Suppressor macrophage treated with lipopolysaccharide for 4 hours (primary cell): ENCODE measurements at places on chromosomes 7 and 10.

GRCh38 chr10:47370015-47370767 lies 13.9 kb downstream of the ZNF488 start:
- DNase-seq: no peak

GRCh38 chr10:83533290-83533689 lies 606.0 kb upstream of the GHITM start:
- no peak for DNase-seq

GRCh38 chr10:110147961-110148360 lies 59.4 kb upstream of the MXI1 start:
- peak; percentile 23 for DNase-seq

GRCh38 chr7:41107330-41107937 lies 595.5 kb downstream of the INHBA start:
- DNase-seq: no peak

- no peak for DNase-seq
Measured at GRCh38 chr7:2186166-2186565, 46.6 kb downstream of the MAD1L1 start.

GRCh38 chr7:35259523-35259908 lies 5.6 kb upstream of the TBX20 start:
- no peak for DNase-seq

DNA sequence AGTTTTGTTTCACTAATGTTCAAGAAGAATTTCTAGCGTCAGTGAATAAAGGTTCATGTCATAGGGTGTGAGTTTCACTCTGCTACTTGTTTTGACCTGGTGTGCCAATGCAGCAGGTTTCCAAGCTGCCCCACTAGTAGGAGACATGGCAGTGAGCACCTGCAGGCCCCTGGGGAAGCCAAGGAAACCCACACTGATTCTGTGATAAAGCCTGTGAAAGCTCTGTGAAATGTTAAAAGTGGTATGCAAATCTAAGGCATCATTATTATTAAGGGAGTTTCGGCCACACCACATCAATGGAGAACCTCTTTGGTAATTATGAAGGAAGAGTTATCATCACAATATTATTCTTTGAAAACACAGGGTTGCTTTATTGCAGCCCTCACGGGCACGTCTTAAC lies 46.4 kb downstream of the ABCB5 start:
- no peak for DNase-seq

GRCh38 chr10:130493021-130493420 lies 356.8 kb downstream of the GLRX3 start:
- DNase-seq: no peak

DNA sequence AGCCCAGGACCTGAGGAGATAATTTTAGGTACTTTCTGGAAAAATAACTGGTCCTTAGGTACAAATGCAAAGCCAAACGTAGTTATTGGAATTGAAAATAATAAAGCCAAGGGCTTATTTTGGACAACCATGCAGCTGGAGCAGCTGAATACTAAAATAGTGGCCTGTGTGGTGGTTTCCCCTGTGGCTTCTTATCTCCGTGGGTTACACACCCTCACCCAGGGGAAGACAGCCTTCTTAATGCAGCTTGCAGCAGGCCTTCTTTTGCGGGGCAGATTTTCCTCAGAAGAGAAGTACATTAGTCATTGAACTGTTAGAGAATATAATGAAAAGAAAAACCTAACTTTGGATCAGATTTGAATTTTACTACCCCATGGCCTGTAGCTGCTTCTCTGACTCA lies 133.5 kb downstream of the ST7 start:
- DNase-seq: no peak

GRCh38 chr7:22082553-22082885 lies 136.8 kb upstream of the CDCA7L start:
- no peak for DNase-seq

- DNase-seq: no peak
Measured at GRCh38 chr7:15643000-15643705, 43.3 kb downstream of the MEOX2 start.

DNA sequence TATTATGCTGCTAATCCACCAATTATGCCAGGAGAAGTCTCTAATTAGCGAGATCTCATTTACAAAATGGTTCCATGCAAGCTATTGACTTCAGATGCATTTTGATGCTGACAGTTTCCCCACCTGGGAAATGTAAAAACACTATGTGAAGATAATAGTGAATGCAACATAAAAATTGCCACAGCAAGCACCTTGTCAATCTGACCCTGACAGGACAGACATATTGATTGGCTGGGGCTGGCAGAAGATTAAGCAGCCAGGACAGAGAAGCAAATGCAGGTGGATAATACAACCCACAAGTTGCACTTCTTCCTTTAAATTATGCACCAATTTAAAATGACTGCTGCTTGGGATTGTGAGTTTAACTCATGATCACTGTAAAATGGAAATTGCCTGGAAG lies 642.8 kb upstream of the POT1 start:
- DNase-seq: no peak

GRCh38 chr10:86203162-86203905 lies 163.3 kb downstream of the GRID1 start:
- DNase-seq: peak; percentile 19

DNA sequence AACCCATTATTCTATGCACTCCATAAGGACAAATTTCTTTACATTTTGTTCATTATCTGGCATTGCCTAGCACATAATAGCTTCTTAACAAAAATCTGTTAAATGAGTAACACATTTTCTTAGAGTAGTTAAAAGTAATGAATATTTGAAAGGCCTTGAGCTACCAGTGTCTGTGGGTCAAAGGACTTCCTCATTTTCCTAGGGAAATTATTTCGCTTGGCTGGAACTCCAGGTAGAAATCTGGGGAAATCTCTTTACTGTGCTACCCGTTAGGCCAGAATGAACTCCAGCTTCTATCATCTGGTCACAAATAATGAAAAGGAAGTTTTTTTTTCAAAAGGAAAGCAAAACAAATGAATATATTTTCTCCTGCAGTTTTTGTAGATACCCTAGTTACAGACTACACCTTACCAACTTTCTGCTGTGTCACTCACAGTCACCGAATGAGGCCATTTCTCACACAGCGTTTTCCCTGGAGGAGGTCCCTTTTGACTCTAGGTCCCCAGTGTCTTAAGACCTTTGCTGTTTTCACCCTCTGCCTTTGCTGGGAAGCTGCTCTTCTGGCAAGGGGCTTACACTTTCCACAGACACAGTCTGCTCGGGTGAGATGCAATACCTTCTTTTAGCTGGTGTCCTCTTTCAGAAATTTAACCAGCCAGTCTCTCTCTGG lies 1.6 kb downstream of the SAMD9L start:
- peak; percentile 66 for DNase-seq

- peak; percentile 66 for DNase-seq
Measured at GRCh38 chr10:62054830-62055229, 153.3 kb downstream of the ARID5B start.

- peak; percentile 64 for DNase-seq
Measured at GRCh38 chr7:26090927-26091519, 61.0 kb upstream of the NFE2L3 start.

GRCh38 chr10:97550336-97551149 lies 22.0 kb upstream of the ANKRD2 start:
- no peak for DNase-seq

GRCh38 chr7:26180792-26181198 lies 19.8 kb downstream of the HNRNPA2B1 start:
- no peak for DNase-seq

DNA sequence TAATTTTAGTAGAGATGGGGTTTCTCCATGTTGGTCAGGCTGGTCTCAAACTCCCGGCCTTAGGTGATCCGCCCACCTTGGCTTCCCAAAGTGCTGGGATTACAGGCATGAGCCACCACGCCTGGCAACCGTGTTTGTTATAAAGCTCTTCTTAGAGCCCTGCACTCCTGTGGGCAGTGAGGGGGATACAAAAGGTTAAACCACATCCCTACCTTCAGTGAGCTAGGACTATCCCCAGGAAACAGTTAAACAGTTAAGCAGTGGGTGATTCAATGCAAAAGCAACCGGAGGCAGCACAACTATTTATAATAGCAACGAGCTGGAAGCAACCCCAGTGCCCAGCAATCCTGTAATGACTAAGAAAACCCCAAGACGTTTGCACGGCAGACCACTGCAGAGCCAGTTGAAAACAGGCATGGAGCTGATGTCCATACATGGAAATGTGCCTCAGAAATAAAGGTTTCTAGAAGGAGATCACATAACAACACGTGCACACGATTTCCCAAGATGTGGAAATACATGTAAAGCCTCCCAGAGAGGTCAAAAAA lies 107.2 kb upstream of the LYZL2 start:
- DNase-seq: peak; percentile 54

DNA sequence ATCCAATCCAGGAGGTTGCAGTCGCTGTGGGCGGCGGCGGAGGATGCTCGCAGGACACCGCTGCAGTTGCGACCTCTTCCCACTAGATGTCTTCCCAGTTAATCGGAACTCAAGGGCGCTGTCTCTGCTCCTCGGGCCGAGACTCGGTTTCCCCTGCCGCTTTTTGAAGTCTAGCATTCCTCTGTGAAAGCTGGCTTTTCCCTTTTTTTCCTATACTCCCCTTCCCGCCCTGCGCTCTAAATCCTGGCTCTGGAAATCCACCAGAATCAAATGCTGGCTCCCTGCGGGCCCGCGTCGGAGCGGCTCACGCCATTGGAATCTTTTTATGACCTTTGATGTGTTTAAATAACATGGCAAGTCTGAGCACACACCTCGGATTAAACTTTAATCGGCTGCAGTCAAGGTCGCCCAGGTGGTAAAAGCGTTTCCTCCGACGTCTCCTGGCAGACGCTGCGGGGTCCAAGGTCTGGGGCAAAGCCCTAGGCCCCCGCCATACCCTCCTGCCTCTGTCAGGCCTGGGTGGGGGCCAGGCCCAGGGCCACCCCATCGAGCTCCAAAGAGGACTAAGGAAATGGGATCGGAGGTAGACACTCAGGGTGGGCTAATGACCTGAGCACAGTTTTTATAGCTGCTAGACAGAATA lies 10.7 kb upstream of the HOXA13 start:
- peak; percentile 61 for DNase-seq

DNA sequence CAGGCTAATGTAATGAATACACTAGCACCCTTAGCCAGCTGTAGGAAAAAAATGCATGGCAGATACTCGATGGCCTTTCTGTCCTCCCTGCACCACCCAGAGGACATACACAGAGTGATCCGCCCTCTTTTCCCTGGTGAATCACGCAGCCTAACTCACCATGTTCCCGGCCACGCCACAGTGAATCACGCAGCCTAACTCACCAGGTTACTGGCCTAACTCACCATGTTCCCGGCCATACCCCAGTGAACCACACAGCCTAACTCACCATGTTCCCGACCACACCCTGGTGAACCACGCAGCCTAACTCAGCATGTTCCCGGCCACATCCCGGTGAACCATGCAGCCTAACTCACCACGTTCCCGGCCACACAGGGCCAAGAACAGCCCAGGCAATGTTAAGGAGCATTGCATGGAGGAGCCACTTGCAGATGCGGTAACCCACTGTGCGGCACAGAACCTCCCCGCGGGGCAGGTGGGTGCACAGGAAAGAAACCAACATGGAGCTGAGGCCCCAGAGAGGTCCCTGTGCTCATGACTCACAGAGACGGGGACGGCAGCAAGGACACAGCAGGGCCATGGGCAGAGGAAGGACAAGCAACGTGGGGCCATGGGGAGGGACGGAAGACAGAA lies 508.5 kb downstream of the DNAJB6 start:
- DNase-seq: peak; percentile 19

DNA sequence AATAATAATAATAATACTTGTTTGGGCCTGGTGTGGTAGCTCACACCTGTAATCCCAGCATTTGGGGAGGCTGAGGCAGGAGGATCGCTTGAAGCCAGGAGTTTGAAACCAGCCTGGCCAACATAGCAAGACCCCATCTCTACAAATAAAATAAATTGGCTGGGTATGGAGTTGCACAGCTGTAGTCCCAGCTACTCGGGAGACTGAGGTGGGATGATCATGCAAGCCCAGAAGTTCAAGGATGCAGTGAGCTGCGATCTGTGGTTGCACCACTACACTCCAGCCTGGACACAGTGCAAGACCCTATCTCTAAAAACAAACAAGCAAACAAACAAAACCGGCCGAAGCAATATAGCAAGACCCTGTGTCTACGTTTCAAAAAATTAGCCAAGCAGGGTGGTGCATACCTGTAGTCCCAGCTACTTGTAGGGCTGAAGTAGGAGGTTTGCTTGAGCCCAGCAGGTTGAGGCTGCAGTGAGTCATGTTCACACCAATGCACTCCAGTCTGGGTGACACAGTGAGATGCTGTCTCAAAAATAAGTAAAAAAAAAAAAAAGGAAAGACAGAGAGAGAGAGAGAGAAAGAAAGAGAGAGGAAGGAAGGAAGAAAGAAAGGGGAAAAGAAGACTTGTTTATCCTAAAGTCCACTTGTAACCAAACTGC lies 85.6 kb upstream of the KDM7A start:
- DNase-seq: no peak

GRCh38 chr10:72011468-72011867 lies 47.3 kb downstream of the CHST3 start:
- DNase-seq: no peak

GRCh38 chr7:149622444-149623210 lies 125.0 kb upstream of the ZNF746 start:
- peak; percentile 25 for DNase-seq

DNA sequence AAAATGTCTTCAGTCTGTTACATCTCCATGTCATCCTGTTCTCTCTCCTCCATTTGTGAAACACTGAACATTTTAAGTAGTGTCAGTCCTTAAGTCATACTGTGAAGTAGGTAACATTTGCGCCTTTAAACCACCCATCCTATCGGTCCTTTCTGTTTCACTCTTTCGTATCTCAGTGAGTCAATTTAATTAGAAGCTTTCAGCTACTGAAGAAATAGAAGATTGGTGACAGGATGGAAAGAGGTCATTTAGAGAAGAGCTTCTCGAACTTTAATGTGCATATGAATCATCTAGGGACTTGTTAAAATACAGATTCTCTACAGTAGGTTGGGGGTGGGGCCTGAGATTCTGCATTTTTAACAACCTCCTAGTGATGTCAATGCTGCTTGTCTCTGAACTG lies 113.4 kb downstream of the SRI start:
- DNase-seq: no peak

DNA sequence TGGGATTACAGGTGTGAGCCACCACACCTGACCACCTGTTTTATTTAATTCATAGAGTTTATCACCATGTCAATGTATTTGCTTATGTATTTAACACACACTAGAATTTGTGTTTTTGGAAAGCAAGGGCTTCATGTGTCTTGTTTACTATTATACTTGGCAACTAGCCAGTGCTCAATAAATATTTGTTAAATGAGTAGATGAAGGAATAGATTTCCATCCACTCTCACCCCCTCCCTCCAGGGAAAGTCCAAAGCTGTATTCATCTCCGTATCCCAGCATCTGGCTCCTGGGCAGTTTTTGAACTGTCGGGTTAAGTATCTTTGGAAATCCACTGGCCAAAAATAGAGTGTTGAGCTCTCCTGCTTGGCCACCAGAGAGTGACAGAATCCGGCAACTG lies 4.6 kb upstream of the RADIL start:
- DNase-seq: no peak
